ENCODE measurements at places on chromosomes 5 and 9.
A peak's percentile ranks its signal among the peaks of the same experiment; 100 is the strongest.

GRCh38 chr5:37962389-37962788 is 122.5 kb upstream of the GDNF start:
- DNase-seq, result no peak

GRCh38 chr5:150189728-150190502 is at the start of gene SLC6A7:
Gene SLC6A7 (plus strand): TSS chr5:150190062. CDS start chr5:150190328, 266 bp downstream.
- DNase-seq, result no peak

DNA sequence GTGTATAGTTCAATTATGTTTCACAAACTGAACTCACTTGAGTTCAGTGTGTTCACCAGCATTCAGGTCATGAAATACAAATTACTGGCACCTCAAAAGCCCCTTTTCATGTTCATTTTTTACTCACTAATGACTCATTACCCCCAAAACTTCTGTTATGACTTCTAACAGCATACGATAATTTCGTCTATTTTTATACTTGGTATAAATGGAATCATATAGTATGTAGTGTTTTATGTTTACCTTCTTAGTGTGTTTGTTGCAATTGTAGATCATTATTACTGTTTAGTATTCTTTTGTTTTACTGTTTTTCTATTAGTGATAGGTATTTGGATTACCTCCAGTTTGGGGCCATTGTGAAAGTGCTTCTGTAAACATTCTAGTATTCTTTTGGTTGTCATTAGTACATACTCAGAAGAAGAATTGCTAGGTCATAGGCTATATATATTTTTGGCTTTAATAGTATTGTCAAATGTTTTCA is 33.4 kb downstream of the DDX4 start:
- no peak for DNase-seq

DNA sequence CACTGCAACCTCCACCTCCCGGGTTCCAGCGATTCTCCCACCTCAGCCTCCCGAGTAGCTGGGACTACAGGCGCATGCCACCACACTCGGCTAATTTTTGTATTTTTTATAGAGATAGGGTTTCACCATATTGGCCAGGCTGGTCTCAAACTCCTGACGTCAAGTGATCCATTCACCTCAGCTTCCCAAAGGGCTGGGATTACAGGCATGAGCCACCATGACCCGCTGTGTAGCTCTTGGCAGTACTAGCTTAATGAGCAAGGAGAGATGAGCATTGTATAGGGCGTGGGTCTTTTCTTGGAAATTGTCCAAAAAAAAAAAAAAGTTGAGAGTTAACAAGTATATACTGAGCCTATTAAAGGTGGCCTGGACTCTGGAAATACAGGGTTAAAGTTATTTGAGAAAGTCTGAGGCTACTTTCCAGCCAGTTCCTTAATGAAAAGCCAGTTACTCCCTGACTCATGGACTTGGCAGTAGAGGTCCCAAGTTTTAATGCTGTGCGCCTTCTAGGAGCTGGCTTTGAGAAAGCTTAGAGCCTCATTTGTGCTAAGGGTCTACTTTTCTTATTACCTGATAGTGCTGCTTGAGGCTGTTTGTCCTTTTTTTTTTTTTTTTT is 4.2 kb upstream of the FGF18 start:
- no peak for DNase-seq

DNA sequence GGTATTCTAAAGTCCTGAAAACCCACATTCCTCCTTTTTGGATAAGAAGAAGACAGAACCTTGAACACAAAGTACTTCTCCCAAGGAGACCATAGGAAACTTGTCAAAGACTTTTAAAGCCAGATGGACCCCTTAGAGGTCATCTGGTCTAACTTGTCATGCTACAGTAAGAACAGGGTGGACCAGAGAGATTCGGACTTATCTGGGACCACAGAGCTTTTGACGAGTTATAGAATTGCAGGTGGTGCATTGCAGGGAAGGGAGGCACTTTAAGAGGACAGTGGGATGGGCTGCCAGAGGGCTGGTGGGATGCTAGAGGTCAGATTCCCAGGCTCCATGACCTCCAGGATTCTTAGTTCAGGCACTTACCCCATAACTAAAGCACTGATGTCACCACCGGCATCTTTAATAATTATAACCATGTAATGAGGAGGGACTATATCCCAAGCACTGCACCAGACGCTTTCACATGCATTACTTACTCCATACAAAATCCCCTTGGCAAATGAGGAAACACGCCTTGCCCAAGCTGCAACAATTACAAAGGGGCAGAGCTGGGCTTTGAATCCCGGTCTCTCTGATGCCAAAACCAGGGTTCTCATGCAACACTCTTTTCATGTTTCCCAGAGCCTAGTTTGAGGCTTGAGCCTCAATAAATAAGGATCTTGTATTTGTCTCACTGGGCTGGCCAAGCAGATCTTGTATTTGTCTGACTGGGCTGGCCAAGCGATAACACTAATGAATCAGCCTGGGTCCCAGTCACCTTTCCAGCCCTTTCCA is 12.8 kb upstream of the GPX3 start:
- DNase-seq, result no peak

- no peak for DNase-seq
These were observed 311.0 kb downstream of the NSG2 start for GRCh38 chr5:174356536-174356935.

- no peak for DNase-seq
These were observed 141.6 kb downstream of the INSYN2B start for GRCh38 chr5:169838688-169839087.

DNA sequence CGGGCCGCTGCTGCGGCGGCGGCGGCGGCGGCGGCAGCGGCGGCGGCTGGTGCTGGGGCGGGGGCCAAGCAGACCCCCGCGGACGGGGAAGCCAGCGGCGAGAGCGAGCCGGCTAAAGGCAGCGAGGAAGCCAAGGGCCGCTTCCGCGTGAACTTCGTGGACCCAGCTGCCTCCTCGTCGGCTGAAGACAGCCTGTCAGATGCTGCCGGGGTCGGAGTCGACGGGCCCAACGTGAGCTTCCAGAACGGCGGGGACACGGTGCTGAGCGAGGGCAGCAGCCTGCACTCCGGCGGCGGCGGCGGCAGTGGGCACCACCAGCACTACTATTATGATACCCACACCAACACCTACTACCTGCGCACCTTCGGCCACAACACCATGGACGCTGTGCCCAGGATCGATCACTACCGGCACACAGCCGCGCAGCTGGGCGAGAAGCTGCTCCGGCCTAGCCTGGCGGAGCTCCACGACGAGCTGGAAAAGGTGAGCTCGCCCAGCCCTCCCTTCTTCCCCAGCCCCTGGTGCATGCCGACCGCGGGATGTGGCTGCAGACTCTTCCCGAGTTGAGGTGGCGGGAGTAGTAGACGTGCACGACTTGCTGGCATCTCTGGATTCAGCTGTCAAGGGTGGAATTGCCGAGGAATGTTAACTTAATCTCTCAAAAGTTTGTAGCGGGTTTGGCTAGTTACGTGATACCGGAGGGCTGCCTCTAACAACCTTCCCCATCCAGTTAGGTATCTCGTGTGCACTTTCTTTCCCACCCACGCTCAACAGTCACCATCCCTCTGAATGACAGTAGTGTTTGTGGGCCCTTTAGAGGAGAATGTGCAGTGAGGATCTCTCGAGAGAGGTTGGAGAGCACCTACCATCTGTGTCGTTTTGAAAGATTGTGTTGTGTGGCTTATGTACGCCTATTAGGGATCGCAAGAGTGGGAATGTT is 932 bp downstream of the SLC12A2 start:
- DNase-seq, result peak; percentile 11

DNA sequence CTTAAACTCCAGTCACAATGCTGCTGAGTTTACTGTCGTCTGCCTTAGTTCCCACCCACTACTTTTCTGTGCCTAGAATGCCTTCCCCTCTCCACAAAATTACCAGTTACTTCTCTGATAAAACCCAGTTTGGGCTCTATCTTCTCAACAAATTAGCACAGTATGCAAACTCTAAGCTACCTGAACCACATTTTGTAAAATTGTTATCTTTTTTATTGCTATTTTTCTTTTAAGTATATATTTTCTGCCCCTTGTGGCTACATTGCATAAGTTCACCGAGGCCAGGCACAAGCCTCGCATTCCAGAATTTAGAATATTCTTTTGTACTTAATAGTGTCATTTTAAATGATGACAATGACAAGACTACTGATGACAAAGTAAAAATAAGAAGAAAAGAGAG is 60.0 kb downstream of the POU5F2 start:
- DNase-seq, result no peak

DNA sequence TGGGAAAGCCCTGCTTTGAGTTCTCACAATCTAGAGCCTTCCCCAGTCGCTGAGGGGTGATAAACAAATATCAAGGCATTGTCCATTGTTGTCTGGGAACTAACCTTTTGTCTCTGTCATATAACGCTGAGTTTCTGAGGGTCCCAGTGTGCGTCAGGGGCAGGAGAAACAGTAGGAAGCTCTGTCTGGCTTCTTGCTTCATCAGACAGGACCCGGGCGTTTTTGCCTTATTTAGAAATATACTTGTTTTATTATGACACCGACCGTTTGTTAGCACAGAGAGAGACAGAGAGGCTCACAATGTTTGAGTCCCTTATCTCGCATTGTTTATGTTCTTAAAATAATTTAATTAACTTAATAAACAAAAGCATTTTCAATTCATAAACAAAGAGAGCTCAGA is 204.9 kb upstream of the GAS1 start:
- no peak for DNase-seq

DNA sequence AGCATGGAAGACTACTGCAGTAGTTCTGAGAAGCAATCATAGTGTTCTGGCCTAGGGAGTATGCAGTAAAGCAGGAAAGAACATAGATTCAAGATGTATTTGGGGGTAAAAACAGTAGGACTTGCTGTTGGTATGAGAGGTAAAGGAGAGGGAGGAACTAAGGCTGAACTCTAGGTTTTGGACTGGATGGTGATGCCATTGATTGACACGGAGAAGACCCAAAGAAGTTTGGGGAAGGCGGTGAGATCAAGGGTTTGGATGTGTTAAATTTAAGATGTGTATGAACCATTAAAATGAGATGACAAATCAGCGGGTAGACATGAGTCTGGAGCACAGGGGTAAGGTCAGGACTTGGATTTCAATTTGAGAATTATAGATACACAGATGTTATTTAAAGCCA is 2.0 kb upstream of the CDC37L1 start:
- no peak for DNase-seq

- DNase-seq, result peak; percentile 25
These were observed 95.2 kb upstream of the CAST start for GRCh38 chr5:96566833-96567587.
